ENCODE measurements at places on chromosomes 4 and X. TPM values are rescaled to one million over a fixed set of nuclear protein-coding genes. Genes with fewer than 3 reads are reported as not detected.

HSFX3 gene
- total RNA-seq: not detected

ATP7A gene
- total RNA-seq: 12.8 TPM

SPANXD gene
- 210 TPM for total RNA-seq

PCDH19 gene
- total RNA-seq: 0.81 TPM

SMPX gene
- total RNA-seq: 0.42 TPM

SPANXN3 gene
- not detected for total RNA-seq

MAGEE2 gene
- total RNA-seq: not detected

ANTXR2 gene
- 18.9 TPM for total RNA-seq

OTUD6A gene
- not detected for total RNA-seq

NPY5R gene
- total RNA-seq: not detected

ERCC6L gene
- 26.1 TPM for total RNA-seq

TBX22 gene
- not detected for total RNA-seq

TCEAL6 gene
- not detected for total RNA-seq

SLC38A5 gene
- not detected for total RNA-seq

SPANXN4 gene
- total RNA-seq: not detected

SPRY1 gene
- total RNA-seq: 1.1 TPM

TCEAL9 gene
- total RNA-seq: 261 TPM

SORCS2 gene
- not detected for total RNA-seq
